Stimulated activated CD4-positive, alpha-beta T cell treated with anti-CD3 and anti-CD28 coated beads, Interleukin-2, amount 100 ng/mL, for 4 hours (primary cell): ENCODE measurements at places on chromosomes 16 and 17.

DNA sequence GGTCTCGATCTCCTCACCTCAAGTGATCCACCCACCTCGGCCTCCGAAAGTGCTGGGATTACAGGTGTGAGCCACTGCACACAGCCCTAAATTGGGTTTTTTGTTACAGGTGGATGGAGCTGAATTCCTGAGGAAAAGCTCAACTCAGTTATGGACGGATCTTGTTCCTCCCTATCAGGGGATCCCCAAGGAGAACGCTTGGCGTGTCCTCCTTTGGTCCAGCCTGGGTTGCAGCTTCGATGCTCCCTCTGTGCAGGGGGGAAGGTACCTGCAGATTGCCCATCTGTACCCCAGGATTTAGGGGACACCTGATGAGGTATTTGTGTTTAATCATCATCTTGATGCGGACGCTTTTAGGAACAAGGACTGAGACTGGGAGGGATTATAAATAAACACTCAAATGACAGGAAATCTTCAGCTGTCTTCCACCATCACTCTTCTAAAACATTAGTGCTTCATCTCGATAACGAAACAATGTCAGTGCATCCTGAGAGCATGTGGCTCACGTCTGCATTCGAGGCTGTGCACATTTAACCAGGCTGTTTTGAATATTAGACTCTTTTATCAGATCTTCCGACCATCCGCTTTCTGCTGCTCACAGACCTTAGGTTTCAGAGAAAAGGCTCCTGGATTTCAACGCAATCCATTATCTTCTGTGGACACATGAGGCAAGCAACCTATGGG is 18.2 kb upstream of the MEIOB start:
- no peak for DNase-seq

- no peak for DNase-seq
These were observed 20.8 kb upstream of the CLEC18C start for GRCh38 chr16:70152578-70153302.

DNA sequence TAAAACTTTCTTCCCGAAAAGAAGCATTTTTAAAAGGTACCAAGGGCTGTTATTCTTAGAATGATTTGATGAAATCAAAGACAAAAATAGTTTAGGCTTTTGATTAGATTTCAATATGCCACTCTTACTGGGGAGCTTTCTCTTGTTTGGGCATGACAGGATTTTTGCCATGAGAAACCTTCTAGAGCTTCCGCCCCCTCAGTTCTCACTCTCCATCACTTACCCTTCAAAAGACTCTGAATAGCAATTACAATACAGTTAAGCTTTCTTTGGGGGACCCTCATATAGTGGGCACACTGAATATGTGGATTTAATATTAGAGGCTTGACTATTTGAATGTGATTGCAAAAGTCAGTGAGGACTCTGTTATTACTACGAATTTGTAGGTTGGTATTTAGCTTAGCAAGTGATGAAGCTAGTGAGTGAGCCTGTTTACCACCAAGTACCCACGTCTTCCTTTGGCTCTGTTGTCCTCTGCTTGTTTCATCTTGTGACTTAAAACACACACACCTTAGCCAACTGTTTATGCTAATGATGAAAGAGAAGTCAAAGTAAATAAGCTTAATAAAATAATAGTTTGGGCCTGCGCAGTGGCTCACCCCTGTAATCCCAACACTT is 158.7 kb upstream of the TBX2 start:
- no peak for DNase-seq

- no peak for DNase-seq
These were observed 14.0 kb upstream of the COTL1 start for GRCh38 chr16:84631886-84632285.

DNA sequence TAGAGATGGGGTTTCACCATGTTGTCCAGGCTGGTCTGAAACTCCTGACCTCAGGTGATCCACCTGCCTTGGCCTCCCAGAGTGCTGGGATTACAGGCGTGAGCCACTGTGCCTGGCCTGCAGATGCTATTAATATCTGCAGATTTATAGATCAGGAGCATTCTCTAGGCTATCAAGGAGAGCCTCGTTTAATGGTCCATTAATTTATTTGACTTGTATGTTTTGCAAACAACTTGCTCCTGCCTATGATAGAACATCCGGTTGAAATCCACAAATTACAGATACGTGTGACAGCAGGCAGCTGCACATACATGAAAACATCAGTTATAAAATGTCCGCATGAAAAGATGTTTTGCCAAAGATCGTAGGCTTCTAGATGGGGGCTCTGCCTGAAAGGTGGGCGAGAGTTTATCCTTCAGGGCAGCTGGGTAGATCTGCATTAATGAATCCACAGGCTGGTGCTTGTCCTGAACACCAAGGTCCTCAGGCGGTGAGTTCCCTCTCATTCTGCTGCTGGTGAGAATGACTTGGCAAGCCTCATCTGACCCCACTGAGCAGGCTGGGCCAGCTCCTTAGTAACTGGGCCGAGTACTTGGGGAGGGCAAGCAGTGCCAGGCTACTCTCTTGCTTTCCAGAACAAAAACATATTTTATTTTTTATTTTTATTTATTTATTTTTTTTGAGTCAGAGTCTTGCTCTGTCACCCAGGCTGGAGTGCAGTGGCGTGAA is 37.1 kb upstream of the MGAT5B start:
- no peak for DNase-seq

GRCh38 chr17:41013181-41013580 is 4.3 kb upstream of the KRTAP3-1 start:
- no peak for DNase-seq

- DNase-seq: peak; percentile 41
These were observed 17.1 kb downstream of the GNA13 start for GRCh38 chr17:65039336-65039988.

- no peak for DNase-seq
These were observed 24.9 kb downstream of the CMTR2 start for GRCh38 chr16:71264299-71264698.

GRCh38 chr17:78857266-78857665 is 16.7 kb upstream of the USP36 start:
- no peak for DNase-seq

DNA sequence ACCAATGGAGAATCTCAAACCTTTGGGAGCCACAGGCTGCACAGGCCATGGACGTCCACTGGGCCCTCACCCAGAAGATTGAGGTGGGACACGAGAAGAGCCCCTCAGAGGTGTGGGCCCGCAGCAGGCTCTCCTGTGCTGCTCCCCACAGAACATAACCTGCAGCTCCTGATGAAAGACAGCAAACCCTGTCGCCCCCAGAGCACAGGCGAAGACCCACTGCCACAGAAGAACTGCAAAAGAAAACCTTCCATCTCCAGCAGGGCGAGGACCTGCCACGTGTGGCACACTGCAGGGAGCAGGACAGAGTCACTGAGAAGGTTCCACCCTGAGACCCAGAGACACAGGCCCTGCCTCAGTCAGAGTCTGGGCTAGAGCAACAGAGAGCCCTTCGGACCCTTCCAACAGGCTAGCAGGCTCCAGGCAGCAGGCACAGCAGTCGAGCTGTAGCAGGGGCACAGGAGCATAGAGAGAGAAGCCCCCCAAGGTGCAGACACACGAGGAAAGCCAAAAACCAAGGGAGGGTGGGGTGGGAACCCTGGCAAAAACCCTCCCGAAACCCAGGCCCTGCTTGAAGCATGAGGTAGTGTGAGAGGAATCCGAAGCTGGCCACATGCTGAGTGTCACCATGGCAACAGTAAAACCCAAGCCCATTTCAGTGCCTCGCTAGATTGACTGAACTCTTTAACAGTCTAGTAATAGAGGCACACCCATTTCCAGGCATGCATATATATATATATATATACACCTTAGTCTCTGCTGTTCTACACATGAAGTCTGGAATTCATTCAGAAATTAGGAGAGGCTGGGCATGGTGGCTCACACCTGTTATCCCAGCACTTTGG is 60.0 kb upstream of the CHMP6 start:
- DNase-seq: no peak

GRCh38 chr16:89902980-89903379 is 15.7 kb upstream of the MC1R start:
- DNase-seq: no peak

GRCh38 chr17:79098282-79098867 is 23.8 kb downstream of the ENGASE start:
- no peak for DNase-seq

DNA sequence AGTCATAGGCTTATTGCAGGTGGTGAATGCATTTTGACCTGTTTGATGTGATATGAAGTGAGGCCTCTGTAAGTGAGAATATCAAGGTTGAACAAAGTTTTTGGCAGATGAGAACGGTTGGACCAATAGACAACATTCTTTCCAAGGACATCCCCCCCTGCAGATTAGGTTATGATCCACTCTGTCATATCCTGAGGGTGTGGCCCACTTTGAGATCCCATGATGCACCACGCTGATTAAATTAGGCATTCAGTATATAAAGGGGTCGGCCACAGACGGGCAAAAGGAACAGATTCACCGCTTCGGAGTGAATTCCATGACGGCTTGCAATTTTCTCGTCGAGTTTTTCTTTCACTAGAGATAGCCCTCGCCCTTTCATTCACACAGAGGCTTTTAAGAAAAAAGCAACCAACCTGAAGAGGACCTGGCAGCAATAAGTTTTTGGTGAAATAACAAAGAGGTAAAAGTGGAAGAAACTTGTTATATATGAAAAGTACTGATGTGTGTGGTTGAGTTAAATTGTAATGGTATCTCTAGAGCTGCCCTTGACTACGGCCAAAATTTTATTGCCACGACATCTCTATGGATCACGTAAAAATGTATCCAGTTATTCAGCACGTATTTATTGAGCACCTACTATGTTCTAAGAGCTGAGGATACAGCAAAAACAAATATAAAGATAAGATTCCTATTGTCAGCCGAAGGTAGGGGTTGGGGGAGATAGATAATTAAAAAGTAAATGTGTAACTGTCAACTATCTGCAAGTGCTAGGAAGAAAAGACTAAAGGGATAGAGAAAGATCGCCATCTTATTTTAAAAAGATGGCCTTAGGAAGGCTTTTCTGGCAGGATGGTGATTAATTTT is 1.7 kb upstream of the RBBP6 start:
- no peak for DNase-seq

DNA sequence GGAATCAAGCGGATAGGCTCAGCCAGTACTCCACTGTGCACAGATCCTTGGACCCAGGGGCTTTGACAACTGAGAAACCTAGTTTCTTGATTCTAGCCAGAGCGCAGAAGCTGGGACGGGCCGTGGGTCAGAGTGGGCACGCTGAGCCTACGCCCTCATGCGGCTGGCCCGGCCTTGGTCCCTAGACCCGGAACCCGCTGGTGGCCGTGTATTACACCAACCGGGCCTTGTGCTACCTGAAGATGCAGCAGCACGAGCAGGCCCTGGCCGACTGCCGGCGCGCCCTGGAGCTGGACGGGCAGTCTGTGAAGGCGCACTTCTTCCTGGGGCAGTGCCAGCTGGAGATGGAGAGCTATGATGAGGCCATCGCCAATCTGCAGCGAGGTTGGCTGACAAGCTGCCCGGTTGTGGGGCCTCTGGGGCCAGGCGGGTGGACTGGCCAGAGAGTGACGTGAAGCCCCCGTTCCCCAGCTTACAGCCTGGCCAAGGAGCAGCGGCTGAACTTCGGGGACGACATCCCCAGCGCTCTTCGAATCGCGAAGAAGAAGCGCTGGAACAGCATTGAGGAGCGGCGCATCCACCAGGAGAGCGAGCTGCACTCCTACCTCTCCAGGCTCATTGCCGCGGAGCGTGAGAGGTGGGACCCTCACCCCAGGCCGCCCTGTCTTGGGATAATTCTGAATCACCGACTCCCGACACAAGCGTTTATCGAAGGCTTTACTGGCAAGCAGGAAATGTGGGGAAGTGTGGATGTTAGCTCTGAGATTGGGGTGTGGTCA is 946 bp downstream of the STUB1 start:
- DNase-seq: no peak

DNA sequence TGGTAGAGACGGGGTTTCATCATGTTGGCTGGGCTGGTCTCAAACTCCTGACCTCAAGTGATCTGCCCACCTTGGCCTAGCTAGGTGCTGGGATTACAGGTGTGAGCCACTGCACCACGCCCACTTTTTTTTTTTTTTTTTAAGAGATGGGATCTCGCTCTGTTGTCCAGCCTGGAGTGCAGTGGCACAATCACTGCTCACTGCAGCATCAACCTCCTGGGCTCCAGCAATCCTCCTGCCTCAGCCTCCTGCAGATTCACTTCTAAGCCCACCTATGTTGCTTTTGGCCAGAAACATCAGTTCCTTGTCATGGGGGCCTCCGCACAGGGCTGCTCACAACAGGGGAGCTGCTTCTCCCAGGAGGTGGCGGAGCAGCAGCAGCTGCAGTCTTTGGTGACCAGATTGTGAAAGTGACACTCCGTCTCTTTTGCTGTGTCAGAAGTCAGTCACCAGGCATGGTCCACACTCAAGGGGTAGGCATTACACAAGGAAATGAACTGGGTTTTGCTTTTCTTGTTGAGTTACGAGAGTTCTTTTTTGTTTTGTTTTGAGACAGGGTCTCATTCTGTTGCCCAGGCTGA is 4.5 kb upstream of the NME4 start:
- no peak for DNase-seq

DNA sequence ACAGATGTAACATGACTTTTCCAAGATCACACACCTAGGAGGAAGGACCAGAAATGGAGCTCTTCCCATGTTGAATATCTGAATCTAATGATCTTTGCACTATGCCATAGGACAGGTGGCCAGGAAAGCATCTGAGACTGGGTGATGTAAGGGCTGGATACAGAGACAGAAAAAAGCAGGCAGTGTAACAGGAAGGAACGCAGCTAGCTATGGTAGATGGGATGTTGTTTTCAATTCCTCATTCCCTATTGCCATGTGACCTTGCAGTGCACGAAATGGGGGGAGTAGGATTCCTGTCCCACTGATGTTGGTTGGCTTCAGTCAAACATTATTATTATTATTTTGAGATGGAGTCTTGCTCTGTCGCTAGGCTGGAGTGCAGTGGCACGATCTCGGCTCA is 3.7 kb upstream of the NPIPB15 start:
- no peak for DNase-seq

DNA sequence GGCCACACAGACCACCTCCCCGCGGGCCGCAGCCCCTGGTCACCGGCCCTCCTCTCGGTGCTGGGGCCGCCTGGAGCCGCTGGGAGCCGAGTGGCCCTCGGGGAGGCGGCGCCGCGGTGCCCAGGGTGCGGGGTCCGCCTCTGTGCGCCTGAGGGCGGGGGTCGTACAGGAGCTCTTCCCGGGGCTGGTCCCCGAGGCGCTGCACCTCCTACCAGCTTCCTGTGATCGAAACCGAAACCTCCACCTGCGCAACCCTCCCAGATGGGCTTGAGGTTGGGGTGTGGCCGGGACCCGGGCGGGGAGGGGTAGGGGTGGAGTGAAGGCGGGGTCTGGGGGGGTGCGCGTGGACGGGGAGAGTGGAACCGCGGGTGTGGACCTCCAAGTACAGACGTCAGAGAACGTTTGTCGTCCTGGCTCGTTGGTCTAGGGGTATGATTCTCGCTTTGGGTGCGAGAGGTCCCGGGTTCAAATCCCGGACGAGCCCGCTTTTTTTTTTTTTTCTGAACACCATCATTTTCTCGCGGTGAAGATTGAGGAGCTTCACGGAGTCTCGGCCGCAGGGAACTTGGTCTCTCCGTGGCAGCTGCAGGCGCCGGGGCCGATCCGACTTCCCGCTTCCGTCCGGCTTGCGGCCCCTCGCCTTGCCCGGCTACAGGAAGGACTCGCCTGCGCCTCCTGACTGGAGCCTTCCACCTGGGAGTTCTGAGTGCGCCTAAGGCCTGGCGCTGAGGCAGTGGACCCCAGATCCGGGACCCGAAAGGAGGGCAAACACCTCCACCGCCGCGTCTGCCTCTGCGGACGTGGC is 23.9 kb downstream of the ZNF213 start:
- peak; percentile 92 for DNase-seq

- DNase-seq: peak; percentile 41
These were observed 33.0 kb upstream of the SEC14L1 start for GRCh38 chr17:77107506-77108433.
